Mucosa of gallbladder (tissue), 1 donor: ENCODE measurements at places on chromosomes 13 and 19. TPM values are rescaled to one million over a fixed set of nuclear protein-coding genes. Genes with fewer than 3 reads are reported as not detected.
A peak's percentile ranks its signal among the peaks of the same experiment; 100 is the strongest.

The CCDC9 gene
- total RNA-seq: 32.5 TPM

The ZNF565 gene
- 5.3 TPM for total RNA-seq

The VSTM2B gene
- 0.17 TPM for total RNA-seq

The PPM1N gene
- total RNA-seq: 2.2 TPM

The FEM1A gene
- 10.0 TPM for total RNA-seq

The SLC17A7 gene
- total RNA-seq: 1.6 TPM

The PIN1 gene
- 90.8 TPM for total RNA-seq

The SCAF1 gene
- 86.0 TPM for total RNA-seq

The SGCG gene
- total RNA-seq: 0.20 TPM

- DNase-seq: peak; percentile 77
Observed at GRCh38 chr19:49473868-49474541, at the start of gene FLT3LG. FLT3LG (plus strand) TSS chr19:49474215; CDS start chr19:49474640, 425 bp downstream.

DNA sequence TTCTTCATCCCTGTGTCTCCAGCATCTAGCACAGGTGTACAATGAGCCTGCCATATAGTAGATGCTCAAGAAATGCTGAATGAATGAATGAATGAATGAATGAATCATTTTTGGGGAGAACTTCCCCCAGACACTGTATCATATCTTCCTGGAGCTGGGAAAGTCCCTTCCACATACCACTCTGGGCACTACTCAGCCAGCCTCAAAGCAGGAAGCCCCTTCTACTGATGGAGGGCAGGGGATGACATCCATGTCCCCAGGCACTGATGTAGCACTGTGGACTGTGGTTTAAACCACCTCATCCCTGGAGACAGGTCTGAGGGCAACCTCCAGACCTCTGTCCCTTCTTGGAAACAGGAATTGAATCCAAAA is 4.8 kb downstream of the GNA15 start:
- DNase-seq: no peak

DNA sequence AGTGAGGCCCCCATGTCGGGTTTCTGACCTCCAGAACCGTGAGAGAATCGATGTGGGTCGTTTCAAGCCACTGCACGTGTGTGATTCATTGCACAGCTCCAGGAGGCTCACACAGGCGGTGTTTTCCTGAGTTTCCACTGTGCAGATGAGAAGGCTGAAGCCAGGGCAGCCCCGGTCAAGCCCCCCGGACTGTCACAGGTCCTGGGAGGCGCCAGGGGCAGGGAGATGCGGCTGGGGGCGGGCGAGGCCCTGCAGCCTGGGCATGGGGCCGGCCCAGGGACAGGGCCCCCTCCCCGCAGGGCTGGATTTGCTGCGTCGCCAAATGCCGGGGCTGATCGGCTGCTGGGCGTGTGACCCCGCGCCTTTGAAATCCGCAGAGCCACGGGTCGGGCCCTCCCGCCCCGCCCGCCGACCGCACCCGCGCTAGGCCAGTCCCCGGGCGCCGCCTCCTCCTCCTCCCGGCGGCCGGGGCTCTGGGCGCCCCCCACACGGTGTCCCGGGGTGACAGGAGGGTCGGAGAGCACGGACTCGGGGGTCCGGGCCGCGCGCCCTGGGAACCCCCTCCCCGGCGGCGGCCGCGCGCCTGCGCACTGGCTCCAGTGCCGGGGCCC is 9.9 kb upstream of the MKNK2 start:
- DNase-seq: peak; percentile 67

DNA sequence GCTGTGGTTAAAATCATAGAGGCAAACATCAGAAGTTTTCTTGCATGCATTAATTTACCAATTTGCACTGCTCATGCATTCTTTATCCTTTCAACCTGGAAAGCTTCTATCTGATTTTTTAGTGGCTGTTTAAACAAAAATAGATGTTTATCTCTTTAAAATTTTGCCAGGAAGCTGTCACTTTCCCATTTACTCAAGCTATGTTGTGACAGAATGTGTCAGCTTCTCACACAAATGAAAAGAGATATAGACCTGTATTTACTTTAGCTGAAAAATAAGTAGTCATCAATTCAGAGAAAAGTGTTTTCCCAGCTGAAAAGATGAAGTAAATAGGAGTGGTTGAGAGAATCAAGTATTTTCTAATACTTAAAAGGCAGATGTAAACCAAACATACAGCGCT is 872.8 kb downstream of the DACH1 start:
- DNase-seq: no peak

- no peak for DNase-seq
Observed at GRCh38 chr19:10884274-10884673, 12.9 kb downstream of the CARM1 start.

DNA sequence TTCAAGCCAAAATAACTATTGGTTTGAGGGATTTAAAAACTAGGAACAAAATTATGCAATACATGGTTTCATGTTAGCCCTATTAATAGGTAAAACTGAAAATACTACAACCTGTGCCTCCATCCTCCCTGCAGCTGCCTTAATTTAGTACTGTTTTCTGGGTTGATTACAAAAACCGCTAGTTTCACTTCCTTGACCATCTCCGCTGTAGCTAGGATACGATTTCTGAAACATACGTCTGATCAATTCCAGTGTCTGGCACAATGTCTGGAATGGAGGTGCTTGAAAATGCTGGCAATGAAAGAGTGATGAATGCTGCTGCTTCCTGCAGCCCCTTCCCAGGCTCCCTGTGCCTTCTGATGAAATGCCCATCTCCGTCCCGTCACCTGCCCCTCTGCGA is 273.5 kb downstream of the SHISA2 start:
- DNase-seq: no peak

- DNase-seq: no peak
Observed at GRCh38 chr19:31352296-31352781, 3.1 kb upstream of the TSHZ3 start.

GRCh38 chr13:20553311-20553710 is 13.6 kb upstream of the IFT88 start:
- DNase-seq: no peak

- no peak for DNase-seq
Observed at GRCh38 chr13:65844266-65844841, 1385.8 kb downstream of the PCDH9 start.

DNA sequence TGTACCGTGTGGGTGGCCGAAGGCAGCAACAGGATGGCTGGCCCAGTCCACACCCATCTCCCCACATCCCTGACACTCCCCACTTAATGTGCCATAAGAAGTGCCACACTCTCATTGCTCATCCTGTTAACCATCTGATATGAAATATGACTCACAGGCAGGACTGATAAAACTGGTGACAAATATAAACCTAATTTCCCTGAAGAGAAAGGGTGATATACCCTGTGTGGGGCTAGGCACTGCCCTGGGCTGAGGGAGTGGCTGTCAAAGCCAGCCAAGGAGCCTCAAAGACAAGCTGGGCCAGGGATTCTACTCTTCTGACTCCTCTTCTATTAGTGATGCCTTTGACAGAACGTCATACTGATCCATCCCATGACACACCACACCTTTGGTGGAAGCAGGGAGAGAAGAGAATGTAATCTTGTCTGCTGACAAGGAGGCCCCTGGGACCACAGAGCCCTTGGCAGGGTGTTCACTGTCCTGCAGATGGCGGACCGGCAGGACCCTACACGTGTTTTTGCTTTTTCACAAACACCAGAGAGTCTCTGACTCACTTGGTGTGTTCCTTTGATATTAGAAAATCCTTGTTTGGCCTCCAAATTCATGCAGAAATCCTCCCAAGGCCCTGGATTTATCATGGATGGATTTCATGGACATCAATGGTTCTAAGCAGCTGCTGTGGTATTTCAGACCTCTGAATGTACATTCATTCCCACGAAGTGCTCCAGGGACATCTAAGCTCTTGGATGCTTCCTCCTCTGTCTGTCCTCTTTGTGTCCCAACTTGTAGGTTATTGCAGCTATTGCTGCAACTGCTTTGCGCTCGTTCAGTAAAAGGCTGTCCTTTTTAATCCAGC is 98.0 kb upstream of the WASF3 start:
- no peak for DNase-seq

DNA sequence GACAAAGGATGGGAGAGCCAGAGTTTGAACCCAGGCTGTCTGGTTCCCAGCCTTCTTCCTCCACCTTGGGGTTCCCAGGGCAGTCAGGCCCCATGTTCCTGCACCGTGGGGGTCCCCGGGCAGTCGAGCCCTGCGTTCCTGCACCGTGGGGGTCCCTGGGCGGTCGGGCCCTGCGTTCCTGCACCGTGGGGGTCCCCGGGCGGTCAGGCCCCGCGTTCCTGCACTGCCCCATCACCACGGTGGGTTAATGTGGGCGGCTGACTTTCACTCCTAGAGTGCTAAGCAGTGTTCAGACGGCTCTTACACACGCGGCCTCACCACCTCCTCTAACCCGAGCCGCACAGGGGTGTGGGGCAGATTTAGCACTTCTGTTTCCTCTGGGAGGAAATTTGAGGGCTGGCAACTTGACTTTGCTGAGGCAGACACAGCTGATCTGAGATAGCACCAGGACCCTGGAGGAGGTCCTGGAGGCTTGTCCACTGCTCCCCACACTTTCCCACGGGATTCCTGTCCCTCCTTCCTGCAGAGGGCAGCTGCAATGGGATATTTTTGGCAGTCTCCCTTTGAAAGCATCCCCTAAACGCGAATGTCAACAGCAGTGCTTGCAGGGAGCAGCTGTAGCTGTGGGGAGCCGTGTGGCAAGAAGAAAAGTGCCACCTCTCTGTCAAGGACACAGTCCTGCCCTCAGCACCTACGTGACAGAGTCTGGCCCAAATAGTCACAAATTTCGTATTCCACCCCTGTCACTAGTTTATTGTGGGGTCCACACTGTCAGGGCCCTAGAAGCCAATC is 239.4 kb downstream of the TEX29 start:
- DNase-seq: no peak

DNA sequence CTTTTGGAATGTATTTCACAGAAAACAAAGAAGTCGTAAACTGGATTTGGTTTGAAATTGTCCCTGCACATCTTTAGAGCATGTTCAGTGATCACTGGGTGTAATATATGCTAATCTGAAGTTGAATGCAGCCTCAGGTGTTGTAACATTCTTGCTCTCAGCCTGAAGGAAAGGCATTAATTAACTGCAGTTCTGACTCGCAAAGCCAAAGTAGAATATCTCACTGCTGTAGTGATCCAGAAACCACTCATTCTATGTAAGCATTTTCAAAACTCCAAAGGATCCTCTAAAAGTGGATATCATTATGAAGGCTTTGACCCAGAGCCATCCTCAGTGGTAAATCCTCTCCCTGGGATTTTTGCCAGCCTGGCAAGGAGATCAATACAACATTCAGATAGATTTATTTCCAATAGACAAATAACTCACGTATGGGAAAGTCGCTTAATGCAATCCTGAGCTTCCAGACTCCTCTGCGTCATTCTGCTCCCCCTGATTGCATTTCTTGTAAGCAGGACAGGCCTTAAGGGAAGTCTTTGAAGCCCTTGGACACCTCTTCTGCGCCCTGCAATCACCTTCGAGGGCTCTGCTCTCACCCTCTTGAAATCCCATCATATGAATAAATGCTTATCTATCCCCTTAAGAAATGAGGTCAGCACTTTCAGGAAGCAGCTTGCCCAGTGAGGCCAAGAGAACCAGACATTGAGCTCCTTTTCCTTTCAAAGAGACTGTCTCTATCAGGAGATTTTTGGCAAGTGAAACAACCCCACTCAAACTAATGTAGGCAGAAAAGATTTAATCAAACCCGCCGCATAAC is 301.7 kb upstream of the NBEA start:
- DNase-seq: no peak

- no peak for DNase-seq
Observed at GRCh38 chr19:10747674-10748073, 29.8 kb downstream of the DNM2 start.

GRCh38 chr19:18282021-18282787 is 782 bp upstream of the JUND start:
- no peak for DNase-seq

DNA sequence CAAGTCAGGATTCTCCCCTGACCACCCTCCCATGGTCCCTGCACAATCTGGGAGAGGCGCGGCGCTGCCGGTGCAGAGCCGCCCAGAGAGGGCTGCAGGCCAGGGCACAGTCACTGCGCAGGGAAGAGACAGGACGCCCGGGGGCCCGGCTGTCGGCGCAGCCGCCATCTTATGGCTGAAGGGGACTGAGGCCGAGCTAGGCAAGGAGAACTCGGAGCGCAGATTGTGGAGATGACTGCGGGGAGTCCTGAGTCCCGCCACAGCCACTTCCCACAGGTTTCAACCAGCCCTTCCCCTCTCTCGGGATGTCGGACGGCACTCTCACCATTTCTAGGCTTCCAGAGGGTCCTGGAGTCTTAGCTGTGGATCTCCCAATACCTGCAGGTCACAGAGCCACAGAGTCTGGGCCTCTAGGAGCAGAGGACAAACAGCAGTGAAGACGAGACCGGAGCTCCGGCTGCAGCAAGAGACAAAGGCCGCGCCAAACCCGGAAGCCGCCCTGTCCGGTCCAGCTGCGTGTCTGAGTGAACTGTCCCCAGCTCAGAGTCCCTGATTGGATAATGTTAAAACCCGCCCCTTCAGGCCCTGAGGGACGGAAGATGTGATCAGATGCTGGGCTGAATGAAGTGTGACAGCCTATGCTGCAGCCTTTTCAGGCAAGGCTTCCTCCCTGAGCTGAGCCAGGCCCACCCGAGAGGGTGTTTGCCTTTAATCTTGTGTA is at the start of gene ZNF708:
TSS of gene ZNF708 (minus strand) at position 526 of the 721 bp plus-strand sequence. CDS start at position 328, 198 bp downstream.
- peak; percentile 92 for DNase-seq

DNA sequence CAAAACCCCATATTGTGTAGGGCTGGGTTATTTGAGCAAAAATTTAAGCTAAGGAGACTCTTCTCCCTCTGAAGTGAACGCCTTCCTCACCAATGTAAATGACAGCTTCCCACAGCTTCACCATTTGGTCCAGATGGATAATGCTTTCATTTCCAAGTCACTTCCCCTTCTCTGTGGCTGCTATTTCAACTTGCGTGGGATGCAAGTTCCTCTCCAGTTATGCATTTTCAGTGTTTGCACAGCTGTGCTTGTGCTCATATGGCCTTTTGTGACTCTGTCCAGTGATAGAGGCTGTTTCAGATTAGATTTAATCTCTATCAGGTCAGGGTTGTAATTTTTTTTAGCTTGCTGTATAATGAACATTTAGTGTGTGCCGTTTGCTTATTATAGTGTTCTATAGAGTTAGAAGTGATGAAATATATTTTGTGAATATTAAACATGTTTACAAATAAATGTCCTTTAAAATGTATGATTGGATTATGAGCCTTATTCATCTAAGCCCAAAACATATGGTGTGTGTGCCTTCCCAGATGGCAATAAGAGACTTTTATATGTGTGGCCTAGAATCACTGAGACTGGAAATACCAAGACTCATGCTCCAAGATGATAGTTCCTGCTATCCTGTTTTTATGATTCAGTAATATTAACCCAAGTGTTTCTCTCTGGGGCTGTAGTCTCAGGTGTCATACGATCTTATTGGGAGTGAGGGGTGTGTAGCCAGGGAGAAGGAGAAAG is 86.6 kb downstream of the TNFRSF19 start:
- DNase-seq: no peak
